ENCODE measurements at places on chromosomes 7 and 10.

- no peak for DNase-seq
These were observed 62.3 kb downstream of the NPSR1 start for GRCh38 chr7:34720289-34720688.

GRCh38 chr7:148987751-148988512 lies 40.4 kb downstream of the PDIA4 start:
- no peak for DNase-seq

DNA sequence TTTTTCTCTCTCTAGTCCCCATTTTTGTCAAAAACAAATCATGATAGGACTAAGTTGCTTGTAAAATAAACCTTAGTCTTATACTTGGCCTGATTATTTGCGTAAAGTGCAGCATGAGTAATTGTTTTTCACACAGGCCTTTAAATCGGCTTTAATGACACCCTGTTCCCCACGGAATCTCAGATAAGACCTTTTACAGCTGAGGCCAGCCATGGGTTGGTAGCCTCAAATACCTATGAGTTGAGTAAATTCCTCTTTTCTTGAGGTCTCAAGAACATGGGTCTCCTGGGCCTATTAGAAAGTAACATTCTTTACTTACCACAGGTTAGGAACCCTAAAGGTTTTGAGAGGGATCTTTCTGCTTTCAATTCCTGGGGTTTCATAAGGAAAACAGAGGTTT lies 761.0 kb upstream of the PHF14 start:
- no peak for DNase-seq

DNA sequence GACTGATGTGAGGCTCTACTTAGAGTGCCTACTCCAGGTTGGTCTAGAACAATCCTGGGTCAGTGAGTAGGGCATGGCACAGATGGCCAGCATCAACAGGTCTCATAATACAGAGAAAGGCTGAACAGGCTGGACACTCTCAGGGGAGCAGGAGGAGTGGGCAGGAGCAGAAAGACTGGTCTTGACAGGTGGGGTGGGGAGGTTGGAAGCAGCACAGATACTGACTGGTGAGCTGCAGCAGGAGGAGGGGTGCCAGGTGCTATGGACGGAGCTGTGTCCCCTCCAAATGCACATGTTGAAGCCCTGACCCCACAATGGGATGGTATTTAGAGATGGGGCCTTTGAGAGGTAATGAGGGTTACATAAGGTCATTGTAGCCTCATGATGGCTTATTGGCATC lies 190.4 kb upstream of the PLXNA4 start:
- DNase-seq = no peak

DNA sequence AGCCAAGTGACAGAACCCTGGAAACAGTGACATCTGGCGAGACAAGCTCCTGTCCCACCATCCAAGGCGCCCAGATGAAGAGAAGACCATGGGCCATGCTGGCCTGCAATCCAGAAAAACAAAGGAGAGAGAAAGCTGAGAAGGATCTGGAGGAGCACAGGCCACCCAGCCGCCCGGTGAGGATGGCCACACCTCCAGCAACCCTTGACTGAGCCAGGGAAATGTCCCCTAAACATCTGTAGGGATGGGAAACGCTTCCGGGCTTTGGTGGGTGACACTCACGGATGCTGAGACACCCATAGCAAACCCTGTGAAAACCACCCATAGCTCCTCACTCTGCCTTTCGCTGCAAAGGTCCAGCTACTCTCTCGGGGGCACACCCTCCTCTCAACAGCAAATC lies 32.0 kb downstream of the TCERG1L start:
- DNase-seq = no peak
